ENCODE measurements at places on chromosomes 5 and 9.

DNA sequence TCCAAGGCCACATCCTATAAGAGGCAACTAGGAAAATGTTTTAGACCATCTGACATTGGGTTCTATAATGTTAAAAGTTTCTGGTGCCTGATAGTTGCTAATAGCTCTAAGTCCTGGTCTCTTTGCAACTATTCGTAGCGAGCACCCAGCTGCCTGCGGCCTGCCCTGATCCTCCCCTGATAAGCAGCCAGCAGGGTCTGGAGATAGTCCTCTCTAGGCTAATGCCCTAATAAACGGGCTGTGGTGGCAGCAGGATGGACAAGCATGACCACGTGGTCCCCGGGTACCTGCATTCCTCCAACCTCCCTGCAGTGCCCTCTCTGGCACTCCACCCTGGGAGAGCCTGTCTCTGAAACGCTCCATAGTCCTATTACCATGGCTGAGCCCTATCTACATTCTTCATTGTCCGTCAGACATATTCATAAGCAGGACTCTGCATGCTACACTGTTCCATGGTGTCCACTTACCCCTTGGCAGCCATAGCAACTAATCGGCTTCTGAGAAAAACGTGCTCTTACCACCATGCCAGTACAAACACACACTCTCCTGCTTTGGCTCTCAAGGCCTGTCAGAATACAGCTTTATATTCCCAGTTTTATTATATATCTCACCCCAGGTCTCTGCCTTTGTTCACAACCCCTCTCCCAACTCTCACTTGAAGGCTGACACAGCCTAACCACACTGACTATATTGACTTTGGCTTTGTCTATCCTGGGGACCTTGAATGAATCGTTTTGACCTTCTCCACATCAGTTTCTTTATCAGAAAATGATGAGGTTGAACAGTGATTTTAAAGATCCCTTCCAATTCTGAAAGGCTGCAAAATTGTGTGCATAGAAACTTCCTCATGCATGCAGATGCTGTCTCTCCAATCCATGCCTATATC lies 49.9 kb upstream of the DAPK1 start:
- no peak for DNase-seq

DNA sequence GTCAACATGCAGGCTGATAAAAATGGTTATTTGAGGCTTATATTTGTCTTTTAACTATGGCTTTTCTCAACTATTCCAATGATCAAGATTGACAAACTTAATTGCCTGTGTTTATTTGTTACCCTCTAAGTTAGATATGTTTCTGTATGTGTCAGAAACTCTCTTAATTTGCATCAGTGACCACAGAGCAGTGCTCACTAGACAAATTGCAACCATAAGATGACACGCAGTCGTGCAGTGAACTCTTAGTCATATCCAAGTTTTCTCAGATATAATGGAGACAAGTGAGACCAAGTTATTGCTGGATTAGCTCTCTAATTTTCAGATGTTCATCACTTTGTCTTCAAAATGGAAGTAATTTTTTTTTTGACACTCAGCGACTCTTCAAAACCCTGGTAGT lies 342.2 kb upstream of the RFX3 start:
- DNase-seq, result peak; percentile 16

DNA sequence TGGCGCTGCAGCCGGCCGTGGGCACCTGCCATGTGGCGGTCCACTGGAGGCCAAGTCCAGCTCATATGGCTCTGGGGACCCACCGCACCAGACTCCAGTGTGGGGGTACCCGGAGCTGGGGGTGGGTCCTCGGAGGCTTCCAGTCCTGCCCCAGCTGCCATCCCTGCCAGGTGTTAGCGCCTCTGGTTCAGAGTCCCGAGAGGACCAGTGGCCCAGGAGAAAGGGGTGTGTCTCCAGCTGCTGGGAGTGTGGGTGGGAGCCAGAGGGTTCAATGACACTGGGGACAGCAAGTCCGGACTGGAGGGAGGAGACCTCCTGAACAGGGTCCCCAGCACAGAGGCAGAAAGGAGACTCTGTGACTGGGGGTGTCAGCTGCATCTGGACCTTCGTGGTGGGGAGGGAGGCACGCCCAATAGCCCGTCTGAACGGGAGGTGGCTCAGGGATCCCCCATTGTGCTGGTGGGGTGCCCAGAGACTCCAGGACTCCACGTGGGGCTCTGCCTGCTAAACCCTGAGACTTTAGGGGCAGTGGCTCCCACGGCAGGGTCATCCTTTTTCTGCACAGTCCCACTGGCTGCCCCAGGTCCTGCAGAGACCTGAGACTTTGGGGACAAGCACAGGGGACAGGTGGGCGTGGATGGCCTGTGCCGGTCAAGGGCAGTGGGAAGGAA lies 2.4 kb upstream of the AHRR start:
- peak; percentile 26 for DNase-seq

DNA sequence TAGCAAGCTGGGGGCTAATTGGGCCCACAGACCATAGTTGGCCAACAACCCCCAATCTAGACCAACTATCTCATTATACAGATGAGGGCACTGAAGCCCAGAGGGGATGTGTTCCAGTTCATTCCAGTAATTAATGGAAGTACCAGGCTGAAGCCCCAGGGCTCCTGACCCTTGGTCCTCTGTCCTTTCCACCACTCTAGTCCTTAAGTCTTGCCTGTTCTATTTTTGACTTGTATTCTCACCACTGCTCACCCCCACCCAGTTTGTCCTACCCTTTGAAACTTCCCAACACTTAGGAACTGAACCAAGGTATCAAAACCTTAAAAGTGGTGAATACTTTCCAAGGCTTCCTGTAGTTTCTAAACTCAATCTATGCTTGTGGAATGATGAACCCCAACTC lies 407.4 kb downstream of the ENC1 start:
- no peak for DNase-seq

DNA sequence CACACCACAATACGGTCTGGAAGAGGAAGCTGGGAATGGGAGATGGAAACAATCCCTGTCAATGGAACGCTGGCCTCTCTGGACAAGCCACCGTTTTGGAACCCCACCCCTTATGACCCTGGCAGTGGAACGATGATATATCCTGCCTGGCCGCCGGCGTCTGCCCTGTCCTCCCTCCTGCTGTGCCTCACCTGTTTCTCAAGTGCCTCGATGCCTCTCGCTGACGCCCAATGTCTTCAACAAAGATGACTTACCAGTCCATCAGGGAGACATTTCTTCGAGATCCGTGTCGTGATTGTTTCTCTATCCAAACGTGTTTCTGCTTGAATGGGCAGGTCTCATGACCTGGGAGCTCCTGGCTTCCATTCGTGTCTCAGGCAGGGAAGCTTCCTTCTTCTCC lies 476.5 kb downstream of the SPATA31A7 start:
- DNase-seq, result no peak

- DNase-seq, result no peak
Observed at GRCh38 chr5:140317859-140318258, 15.0 kb upstream of the PFDN1 start.

DNA sequence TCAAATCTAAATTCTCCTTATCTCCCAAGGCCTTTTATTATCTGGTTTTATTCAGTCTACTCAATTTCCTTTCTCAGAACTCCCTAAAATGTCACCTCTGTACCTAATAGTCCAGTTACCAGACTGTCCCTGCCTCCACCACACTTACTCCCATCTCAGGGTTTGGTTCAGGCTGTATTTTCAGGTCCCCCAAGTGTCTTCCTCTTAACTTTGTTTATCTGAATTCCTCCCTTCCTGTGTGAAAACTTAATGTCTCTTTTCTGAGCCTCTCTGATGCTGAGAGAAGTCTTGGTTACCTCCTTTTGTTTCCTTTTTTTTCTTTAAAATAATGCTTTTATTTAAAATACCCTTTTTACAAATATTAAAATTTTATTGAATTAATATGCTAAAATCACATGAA lies 133.4 kb downstream of the PAM start:
- DNase-seq, result no peak

- no peak for DNase-seq
Observed at GRCh38 chr9:75170898-75171360, 82.6 kb downstream of the OSTF1 start.

GRCh38 chr5:10289353-10289752 lies 18.3 kb downstream of the CMBL start:
- DNase-seq, result no peak
